ENCODE measurements at places on chromosomes 11 and 22.

DNA sequence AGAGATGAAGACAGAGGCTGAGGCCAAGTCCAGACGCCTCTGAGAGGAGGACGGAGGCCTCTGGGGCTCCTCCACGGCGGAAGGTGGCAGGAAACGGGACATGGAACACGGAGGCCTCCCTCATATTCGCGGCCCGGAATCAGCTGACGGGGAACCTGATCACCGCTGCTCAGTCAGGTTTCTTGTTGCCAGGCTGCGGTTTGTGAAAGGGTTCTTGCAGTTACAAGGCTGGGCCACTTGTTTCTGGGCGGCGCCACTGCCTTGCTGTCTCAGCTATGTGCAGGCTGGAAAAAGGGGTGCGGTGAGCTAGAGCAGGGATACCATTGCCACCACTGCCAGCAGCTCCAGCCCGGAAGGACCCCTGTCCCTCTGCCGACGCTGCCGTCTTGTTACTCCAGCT, 10.0 kb upstream of the MMP1 start:
- peak; percentile 91 for DNase-seq

DNA sequence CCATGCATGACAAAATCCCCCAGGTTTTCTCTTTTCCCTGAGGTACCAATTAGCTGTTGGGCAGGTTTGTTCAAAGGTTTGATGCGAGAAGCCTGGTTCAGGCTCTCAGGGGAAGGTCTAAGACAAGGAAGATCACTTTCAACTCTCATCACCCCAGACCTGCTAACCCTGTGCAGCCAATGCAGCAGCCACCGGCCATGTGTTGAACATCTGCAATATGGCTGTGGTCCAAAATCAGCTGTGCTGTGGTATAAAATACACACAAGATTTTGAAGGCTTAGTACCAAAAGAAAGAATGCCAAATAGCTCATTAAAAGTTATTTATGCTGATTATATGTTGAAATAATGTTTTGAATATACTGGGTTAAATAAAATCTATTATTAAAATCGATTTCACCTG, 58.5 kb downstream of the SMCO4 start:
- DNase-seq: no peak

DNA sequence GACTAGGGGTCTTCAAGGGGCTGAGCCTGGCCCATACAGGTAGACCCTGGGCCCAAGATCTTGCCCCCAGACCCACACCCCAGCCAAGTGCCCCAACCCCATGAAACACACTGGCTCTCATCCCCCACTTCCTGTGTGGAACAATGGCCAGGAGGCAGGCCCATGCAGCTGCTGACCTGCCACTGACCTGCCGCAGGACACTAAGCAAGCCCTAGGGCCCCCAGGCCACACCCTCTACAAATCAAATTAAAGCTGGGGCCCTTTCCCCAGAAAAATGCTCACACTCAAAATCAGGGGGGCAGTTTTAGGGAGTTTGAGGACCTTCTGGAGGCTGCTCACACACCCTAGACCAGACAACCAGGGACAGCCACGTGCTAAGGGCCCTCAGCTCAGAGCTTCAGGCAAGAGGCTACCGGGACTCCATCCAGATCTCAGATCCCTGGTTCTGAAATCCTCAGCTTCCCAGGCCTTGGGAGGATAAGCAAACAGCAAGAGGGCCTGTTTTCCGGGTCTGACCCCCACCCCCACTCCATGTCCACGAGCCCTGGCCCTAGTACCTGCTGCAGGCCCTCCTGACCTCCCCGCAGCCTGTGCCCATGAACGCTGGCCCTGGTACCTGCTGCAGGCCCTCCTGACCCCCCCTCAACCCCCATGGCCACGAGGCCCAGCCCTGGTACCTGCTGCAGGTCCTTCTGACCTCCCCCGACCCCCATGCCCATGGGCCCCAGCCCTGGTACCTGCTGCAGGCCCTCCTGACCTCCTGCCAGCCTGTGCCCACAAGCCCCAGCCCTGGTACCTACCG, 10.0 kb downstream of the CARD10 start:
- no peak for DNase-seq

- DNase-seq: no peak
Measured at GRCh38 chr11:46628961-46629360, 11.6 kb downstream of the ATG13 start.

All from T47D (cell line).